ENCODE measurements at places on chromosomes 16 and 17.

- DNase-seq = no peak
These were observed 3.2 kb downstream of the GAS7 start for GRCh38 chr17:10195090-10195805.

- DNase-seq = no peak
These were observed 226.1 kb downstream of the C16orf78 start for GRCh38 chr16:49599704-49600103.

- no peak for DNase-seq
These were observed 6.7 kb downstream of the NDUFAF8 start for GRCh38 chr17:81245665-81246342.

DNA sequence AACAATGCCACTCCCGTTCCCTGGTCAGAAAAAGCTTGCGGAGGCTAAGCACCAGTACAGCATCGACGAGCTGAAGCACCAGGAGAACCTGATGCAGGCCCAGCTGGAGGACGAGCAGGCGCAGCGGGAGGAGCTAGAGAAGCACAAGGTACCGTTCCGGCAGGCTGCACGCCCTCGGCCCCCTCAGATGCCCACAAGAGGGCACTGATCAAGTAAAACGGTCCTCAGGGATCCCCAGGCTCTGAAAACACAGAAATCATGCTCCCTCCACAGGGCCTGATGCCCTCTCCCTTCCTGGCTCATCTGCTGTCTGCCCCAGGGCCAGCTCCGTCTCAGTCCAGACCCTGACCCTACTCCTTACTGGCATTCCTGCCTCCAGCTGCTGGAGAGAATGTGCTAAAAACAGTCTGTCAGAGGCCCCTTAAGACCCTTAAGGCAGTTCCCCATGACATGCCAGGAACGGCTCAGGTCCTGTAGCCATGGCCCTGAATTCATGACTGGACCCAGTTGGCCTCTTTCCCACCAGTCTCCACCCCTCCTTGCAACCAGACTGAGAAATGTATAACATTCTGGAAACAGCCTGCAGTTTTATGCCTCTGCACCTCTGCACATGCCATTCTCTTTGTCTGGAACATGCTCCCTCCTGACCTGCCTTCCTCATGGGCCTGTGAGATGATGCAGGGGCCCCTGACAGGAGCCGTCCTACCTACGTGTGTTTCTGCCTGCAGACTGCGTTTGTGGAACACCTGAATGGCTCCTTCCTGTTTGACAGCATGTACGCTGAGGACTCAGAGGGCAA, 21.8 kb downstream of the DRC3 start:
- peak; percentile 13 for DNase-seq

DNA sequence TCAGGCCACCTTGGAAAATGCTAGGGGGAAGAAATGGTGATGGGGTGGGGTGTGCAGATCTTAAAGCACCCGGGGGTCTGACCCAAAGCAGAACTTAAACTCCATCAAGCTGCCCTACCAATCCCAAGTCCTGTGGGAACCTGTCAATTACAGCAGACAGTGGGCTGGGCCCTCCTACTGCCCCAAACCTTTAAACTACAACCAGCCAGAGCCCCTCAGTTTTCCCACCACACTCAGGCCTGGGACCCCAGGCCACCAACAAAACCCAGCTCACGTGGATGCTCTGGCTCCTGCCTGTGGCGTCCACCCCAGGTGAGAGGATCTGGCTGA, 2.7 kb downstream of the MYO18A start:
- no peak for DNase-seq

DNA sequence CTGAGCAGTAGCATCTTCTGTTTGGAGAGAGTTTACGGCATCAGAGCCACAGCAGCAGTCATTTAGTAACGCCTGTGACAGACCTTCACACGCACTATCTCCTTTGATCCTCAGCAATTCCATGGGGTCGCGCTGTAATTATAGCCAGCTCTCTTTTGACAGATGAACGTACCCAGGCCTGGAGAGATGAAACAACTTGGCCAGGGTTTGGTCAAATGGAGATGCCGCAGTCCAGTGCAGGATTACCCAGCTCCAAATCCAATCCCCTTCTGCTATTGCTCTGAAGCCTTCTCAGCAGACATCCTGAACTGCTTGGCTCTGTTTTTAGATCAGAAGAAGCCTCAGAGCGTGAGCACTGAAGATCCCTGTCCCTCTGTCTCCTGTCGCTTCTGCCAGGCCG, 83.9 kb downstream of the SOX9 start:
- DNase-seq = no peak

- DNase-seq = no peak
These were observed 154.3 kb downstream of the KATNIP start for GRCh38 chr16:27704252-27704651.

- DNase-seq = no peak
These were observed 25.8 kb downstream of the PHB1 start for GRCh38 chr17:49388692-49389513.

DNA sequence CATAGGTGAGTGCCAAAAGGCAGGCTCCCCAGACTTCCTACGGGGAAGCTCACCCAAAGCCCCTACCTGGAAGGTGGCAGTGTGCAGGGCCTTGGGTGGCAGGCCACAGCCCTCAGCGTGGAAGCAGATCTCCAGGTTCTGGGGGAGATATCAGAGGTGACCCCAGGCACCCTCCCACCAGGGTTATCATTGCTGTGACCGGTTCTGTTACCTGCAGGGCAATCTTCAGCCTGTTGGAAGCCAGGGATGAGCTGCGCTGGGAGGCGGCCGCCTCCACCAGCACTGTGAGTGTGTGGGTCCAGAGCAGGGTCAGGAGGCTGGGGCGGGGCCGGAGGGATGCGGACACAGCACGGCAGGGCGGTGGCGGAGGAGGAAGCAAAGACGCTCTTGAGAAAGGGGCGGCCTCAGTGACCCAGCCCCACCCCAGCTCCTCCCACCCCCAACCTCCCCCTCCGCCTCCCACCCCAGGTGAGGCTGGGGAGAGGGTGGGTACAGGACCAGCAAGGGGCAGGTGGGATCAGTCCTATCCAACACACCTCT, 13.1 kb downstream of the UNC13D start:
- no peak for DNase-seq

DNA sequence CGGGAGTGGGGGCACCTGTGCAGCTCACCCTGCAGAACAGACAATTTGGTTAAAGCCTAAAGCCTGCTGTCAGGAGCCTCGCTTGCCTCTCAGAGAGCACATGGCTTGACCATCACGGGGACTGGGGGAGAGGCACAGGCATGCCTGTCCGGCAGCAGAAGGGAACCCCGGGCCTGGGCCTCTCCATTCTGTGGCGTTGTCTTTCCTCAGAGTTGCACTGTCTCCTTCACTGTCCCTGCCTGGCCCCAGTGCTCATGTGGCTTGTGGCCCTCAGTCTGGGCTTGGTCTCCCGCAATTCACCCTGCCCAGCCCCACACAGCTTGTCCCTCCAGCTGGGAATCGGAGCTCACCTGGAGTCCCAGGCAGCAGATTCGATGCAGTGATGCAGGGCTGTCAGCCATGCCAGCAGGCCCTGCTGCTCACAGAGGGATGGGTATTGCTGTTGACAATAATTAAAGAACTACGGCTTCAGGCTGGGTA, 189.9 kb downstream of the SEC14L1 start:
- no peak for DNase-seq

DNA sequence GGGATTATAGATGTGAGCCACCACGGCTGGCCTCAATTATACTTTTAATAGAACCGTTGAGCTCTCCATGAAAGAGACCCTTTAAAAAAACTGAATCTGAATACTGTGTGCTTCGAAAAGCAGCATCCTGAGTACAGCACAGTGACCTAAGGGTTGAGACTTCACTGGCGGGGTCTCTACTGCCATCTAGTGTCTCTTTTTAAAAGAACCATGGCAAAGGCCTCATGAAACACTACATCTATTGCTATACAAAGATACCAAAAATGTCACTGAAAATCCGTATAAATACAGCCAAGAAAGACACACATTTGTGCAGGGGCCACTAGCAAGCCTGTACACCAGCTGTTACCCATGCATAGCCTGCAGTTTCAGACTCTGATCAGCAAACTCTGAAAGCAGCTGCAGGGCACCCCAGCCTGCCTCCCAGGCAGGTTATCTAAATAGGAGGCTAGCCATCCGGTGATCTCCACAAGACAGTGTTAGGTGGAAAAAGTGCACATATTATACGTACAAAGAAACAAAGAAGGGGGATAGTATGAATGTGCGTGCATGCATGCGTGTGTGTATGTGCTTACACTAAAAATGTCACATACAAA, 35.3 kb downstream of the NPLOC4 start:
- DNase-seq = peak; percentile 34

DNA sequence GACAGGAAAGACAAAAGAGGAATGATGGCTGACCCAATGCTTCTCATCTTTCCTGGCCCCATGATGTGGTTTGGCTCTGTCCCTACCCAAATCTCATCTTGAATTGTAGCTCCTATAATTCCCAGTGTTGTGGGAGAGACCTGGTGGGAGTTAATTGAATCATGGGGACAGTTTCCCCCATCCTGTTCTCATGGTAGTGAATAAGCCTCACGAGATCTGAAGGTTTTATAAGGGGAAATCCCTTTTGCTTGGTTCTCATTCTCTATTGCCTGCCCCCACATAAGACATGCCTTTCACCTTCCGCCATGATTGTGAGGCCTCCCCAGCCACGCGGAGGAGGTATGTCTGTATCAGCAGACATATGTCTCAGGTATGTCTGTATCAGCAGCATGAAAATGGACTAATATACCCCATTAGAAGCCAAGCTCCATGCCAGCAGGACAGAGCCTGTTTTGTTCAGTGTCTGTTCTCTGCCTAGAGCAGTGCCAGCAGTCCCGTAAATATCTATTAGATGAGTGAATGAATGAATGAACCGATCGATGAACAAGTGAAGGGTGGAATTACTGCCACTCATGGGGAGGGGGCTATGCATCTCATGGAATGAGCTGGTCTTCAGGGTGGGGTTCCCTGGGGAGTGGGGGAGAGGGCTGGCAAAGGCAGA, 304.4 kb downstream of the SOX9 start:
- DNase-seq = no peak

- DNase-seq = no peak
These were observed 505.4 kb upstream of the RBFOX1 start for GRCh38 chr16:6827267-6827666.

GRCh38 chr17:18102640-18103039, 5.9 kb upstream of the MYO15A start:
- DNase-seq = no peak

All from activated CD4-positive, alpha-beta T cell treated with anti-CD3 and anti-CD28 coated beads, Interleukin-2, amount 50 U/mL, for 48 hours (primary cell).